ENCODE measurements at places on chromosomes 16 and 17.

GRCh38 chr17:75549246-75550138 lies 24.0 kb downstream of the LLGL2 start:
- peak; percentile 48 for DNase-seq

DNA sequence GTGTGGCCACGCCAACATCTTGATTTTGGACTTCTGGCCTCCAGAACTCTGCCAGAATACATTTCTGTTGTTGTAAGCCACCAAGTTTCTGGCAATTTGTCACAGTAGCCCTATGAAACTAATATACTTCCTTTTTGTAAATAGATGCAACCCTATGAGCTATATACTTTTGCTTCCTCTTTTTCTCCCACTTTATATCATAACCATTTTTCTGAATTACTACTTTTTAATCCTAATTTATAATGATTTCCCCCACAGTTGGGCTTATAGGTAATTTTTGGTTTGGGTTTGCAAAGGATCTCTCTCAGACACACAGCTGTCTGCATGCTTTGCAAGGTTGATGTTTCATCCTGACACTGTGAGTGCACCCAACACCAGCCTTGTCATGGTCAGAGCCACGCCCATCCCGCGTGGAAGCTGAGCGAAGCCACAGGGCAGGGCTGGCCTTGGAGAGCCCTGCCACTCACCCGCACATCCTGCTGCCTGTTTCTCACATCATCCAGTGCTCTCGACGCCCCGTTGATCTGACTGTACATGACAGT lies 5.8 kb downstream of the TRIM25 start:
- no peak for DNase-seq

GRCh38 chr17:3827124-3827773 lies 18.8 kb downstream of the NCBP3 start:
- no peak for DNase-seq

- no peak for DNase-seq
These were observed 9.8 kb downstream of the SLC16A3 start for GRCh38 chr17:82238472-82239201.

- DNase-seq = no peak
These were observed 1.7 kb downstream of the NATD1 start for GRCh38 chr17:21251337-21252010.

DNA sequence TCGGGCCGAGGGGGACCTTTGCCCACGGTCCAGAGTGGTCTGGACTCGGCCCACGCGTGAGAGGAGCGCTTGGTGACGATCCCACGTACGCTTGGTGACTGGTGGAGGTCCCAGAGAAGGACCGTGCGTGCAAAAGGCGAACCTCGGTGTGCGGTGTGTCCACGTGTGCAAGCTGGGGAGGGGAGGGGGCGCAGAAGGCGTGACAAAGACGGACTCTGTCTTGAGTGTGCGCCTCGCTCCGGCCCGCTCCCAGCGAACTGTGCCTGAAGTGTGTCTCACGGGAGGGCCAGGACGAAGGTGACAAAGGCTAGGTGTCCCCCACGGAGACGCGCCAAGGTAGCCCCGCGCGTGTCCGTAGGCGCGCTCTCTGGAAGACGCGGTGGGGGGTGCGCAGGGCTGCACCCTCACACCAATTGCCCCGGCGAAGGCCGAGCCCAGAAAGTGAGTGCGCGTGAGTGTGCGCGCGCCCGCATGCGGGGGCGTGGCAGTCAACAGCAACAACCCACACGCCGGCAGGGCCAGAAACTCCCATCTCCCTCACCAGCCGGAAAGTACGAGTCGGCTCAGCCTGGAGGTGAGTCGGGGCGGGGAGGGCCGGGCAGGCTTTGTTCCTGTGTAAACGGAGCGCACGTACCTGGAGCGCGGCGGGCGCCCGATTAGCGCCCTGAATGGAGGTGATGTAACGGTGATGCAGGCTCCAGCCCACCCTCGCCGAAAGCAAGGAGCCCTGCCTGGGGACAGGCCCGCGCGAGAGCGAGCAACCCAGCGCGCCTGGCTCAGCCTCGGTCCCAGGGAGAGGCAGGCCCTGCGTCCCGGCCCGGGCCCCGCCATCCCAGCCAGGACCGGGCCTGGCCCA lies at the start of gene GPRC5C:
TSS of gene GPRC5C (plus strand) at position 521 of the 856 bp plus-strand sequence. CDS start 7,689 bp downstream, outside the sequence.
- DNase-seq = no peak

DNA sequence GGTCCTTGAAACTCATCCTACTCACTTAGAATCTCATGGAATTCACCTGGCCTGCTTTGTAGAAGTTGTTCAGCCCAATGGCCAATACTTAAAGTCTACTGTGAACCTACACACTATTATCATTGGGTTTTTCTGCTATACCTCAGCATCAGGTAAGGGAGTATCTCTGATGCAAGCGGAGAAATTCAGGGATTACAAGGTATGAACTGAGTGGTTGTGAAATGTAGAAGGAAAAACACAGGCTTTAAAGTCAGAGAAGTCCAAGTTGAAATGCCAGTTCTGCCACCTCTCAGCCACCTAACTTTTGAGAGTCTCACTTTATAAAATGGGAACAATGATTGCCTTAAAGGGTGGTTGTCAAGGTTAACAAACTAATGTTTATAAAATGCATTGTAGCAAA lies 31.0 kb downstream of the COX11 start:
- DNase-seq = no peak

DNA sequence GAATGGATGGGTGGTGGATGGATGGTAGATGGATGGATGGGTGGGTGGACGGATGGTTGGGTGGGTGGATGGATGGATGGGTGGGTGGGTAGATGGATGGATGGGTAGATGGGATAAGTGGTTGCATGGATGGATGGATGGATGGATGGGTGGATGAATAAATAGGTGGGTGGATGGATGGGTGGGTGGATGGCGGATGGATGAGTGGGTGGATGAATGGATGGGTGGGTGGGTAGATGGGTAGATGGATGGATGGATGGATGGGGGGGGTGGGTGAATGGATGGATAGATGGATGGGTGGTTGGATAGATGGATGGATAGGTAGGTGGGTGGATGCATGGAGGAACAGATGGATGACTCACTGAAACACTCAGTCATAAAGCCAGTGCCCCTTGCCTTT lies 51.0 kb upstream of the FASN start:
- no peak for DNase-seq

DNA sequence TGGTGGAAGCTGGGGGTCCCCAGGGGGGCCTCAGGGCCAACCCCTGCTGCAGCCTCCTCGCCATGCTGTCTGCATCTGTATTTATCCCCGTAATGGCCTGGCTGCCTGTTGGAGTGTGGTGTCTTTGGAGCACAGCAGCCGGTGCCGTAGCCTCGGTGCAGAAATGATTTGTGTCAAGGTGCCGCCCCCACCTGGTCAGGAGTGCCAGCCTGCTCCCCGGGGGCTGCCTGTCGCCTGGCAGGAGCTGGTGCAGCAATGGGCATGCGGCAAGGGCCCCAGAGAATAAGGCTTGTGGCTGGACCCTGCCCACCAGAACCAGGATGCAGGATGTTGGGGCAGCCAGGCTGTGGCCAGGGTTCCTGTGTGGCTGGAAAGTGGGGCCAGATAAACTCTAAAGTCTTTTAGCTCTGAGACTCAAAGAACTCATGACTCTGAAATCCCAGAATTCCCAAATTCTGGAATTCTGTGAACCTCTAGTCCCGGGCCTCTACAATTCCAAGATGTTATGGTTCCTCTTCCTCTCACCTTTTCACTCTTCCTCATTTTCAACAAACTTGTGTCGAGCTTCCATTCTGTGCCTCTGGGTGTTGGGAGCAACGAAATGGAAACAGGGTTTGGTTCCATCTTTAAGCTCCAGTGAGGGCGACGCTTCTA lies 5.9 kb downstream of the CPNE2 start:
- DNase-seq = no peak

- no peak for DNase-seq
These were observed 2.3 kb upstream of the RSKR start for GRCh38 chr17:28616281-28616680.

GRCh38 chr16:17382949-17383863 lies 87.6 kb downstream of the XYLT1 start:
- DNase-seq = no peak

GRCh38 chr17:65064452-65065019 lies 8.0 kb upstream of the GNA13 start:
- DNase-seq = no peak

DNA sequence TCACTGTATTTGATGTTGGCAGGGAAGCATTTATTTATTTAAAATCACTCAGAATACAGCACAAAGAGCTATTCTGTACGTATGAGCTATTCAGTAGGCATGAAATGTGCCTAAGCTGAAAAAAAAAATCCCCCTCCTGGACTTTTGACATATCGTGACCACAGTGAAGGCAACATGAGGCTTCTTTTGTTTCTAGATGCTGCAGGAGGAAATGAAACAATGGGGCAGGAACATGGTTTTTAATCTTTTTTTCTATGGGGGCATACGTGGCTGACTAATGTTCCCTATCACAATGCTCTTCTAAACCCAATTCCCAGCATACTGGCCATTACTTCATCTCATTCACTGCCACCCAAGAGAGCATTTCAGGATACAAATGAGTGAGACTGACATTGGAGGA lies 191.0 kb upstream of the PMFBP1 start:
- DNase-seq = no peak

DNA sequence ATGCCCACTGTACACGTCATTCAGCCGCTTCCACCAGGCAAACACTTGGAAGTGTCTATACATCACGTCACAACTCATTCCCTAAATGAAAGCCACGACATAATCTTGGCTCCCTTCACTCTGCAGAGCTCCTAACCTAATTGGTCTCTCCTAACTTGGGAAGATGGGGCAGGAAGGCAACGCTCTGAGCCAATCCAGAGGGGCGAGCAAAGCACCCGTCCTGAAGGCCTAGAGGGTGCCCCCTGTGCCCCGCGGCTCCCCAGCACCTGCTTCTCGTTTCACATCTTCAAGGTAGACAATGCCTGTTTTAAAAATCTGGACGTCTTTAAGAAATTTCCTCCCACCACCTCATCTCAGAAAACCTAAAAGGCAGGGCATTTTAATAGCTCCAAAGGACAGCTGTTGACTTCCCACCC lies 1.0 kb downstream of the CSNK2A2 start:
- no peak for DNase-seq

DNA sequence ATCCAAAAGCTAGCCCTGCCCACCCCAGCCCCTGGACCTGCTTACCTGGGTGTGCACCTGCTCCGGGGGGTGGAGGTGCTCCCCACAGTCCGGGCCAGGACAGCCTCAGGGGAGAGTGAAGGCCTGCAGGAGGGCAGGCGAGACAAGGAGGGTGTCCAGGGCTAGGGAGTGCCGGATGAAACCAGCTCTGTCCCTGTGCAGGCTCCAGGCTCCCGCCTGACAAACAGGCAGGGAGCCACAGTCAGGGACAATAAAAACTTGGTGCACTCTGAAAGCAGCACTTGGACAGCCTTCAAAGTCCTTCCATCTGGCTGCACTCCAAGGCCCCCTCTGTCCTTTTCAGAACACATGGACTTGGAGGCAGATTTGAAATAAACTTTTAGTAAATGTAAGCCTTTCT lies 3.9 kb downstream of the PAQR4 start:
- DNase-seq = no peak

DNA sequence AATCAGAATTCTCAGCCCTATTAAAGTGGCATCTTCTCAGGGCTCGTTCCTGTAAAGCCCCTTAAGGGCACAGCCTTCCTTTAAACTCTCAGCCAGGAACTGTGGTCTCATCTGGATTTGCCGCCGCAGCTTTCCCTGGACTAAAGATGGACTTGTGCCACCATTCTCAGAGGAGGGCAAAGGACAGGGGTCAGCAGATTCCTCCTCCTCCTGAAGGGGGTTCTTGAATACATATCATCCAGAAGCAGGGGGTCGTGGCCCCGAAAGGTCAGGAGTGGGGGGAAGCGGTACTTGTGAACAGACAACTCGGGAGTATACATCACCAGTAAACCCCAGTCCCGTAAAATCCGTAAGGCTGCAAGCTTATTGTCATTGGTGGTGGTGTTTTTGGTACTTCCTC lies 174.8 kb downstream of the RPTOR start:
- DNase-seq = no peak

- no peak for DNase-seq
These were observed 13.0 kb downstream of the SLC38A10 start for GRCh38 chr17:81282141-81282540.

GRCh38 chr16:66801320-66802105 lies at the start of gene TERB1:
TSS of gene TERB1 (minus strand) at chr16:66801584. CDS start at chr16:66796798, 4,786 bp downstream.
- no peak for DNase-seq

DNA sequence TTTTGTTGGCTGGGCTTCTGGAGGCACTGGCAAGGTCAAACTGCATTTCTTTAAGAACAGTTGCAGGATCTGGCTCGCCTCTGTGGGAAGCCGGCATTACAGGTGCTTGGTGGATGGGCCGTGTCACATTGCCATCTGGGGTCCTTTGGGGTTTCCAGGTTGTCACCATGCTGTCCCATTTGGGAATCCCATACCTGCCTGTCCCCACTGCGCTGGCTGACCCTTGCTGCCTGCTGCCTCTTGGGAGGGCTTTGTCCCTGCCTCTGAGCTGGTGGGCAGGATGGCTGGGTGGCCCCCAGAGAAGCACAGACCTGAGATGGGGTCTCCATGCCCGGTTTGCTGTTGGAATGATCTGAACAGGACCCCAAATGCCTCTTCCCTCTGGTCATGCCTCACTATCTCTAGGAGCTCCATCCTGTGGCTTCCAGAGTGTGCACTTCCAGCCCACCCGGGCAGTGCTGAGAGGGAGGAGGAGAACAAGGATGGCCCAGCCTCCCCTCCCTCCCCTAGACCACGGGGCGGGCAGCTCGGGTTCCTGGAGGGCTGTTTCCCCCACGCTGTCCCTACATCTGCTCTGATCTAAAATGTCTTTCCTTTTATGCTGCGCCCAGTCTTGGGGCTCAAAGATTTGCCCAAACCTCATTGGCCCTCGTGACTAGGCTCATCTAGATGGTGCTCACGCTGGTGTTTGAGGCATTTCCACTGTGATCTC lies 28.0 kb downstream of the OR1D5 start:
- no peak for DNase-seq

- no peak for DNase-seq
These were observed 32.9 kb upstream of the NPTX1 start for GRCh38 chr17:80509311-80509710.

GRCh38 chr17:73387746-73388577 lies 76.2 kb upstream of the CDC42EP4 start:
- DNase-seq = no peak
